ENCODE measurements at places on chromosomes 7 and 10.

GRCh38 chr7:90777465-90777864, 181.3 kb downstream of the CDK14 start:
- DNase-seq = no peak

DNA sequence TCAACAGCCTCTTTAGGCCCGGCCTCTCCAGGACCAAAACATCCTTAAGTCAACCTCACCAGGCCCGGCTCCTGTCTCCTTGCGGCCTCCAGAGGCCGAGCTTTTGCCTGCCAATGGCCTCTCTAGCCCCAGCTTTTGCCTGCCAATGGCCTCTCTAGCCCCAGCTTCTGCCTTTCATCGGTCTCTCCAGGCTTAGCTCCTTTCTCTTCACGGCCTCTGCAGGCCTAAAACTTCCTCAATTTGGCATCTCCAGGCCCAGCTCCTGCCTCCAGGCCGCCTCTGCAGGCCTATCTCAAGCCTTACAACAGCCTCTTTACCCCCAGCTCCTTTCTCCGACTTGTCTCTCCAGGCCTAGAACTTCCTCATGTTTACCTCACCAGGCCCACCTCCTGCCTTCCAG, 15.7 kb upstream of the TMEM248 start:
- DNase-seq = no peak

DNA sequence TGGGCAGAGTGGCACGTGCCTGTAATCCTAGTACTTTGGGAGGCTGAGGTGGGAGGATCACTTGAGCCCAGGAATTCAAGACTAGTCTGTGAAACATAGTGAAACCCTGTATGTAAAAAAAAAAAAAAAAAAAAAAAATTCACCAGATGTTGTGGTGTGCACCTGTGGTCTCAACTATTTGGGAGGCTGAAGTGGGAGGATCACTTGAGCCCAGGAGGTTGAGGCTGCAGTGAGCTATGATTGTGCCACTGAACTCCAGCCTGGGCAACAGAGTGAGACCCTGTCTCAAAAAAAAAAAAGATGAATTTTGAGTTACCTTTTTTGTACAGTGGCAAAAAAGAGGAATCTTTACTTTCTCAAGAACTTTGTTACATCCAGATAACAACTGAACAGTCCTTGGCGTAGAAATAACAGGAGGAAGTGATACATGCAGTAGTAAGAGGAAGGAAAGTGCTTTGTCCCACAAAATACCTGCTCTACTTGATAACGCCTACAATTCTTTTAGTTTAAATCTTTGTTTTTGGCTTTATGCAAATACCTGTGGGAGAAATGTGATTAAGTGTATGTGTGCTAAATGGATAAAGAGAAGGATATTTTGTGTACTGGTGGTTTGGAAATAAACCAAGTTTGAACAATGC, 29.3 kb downstream of the SPAG6 start:
- DNase-seq = no peak

- DNase-seq = no peak
These were observed 240.2 kb downstream of the MAD1L1 start for GRCh38 chr7:1992554-1992953.
